Effector CD4-positive, alpha-beta T cell (primary cell): ENCODE measurements at places on chromosomes 16 and 17.
A peak's percentile ranks its signal among the peaks of the same experiment; 100 is the strongest.

DNA sequence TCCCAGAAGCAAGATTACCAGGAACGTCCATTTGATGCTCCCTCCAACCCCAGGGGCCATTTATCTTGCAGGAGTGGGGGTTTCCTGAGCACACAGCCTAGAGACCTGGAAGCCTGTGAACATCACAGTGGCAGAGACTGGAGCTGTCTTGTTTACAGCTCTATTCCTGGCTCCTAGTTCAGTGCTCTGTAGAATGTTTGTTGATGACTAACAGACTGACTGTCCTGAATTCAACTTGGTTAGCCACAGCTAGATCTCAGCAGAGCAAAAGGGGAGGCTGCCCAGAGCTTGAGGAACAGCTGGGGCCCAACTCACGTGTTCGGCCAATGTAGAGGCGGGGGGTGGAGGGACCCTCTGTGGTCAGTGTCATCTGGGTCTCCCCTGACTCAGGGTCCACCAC, 6.6 kb downstream of the ERN2 start:
- DNase-seq, result no peak

- DNase-seq, result peak; percentile 71
These were observed 18.8 kb downstream of the XPO6 start for GRCh38 chr16:28192806-28193529.

DNA sequence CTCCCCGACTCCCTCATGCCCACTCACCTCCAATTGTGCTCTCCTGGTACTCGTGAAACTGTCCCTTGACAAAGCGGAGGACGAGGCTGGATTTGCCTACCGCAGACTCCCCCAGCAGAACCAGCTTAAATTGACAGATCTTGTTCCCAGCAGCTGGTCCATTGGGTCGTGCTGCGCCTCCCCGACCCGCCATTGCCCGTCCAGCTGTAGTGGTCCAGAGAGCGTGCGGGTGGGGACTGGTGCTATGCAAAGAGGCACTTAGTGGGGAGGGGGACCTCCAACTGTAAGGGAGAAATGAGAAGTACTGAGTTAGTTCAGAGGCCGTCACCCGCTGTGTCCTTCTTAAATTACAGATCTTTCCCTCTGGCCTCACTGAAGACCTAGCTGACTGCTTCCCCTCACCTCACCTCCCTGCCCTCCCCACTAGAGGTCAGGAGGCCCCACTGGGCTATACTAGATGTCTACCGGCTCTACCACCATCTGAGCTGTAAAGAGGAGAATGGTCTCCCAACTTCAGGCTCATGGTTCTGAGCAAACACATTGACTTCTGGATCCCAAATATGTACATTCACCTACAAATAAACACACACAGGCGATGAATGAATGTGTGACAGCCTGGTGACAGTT, 7.8 kb downstream of the HSPB9 start:
- no peak for DNase-seq

DNA sequence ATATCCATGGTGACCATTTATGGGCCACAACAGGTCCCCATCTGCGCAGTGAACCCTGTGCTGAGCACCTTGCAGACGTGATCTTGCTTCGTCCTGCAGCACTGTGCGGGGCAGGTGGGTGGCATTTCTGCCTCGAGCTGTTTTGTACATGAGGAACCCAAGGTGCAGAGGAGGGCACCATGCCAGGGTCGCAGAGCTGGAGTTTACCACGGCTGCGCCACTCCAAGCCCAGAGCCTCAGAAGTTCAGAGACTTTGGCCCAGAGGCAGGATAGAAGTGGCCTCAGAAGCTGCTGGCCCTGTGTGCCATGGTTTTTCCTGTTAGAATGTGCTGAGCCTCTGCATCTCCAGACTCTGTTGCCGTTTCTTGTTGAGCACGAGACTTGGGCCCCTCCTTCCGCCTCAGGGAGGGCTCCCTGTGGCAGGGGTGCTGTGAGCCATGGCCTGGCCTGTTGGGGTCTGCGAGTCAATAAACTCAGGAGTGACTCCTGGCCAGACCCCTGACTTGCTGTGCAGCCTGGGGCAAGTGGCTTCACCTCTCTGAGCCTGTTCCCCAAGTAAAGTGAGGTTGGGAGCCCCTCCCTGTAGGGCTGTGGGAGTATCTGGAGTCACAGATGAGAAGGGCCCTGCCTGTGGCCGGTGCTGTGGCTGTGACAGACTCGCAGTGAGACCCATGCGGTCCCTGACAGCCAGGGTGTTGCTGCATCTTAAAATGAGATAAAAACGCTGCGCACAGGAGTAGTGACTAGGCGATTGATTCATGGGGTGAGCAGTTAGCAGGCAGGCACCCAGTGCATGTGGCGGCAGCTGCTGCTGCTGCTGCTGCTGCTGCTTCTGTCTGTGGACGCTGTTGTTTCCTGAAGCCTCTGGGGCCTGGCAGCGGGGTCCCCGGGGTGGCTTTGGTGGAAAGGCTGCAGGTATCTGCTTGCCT, 11.8 kb downstream of the MAP2K3 start:
- no peak for DNase-seq

- no peak for DNase-seq
These were observed 55.6 kb upstream of the MAP3K14 start for GRCh38 chr17:45372325-45372869.

- DNase-seq, result no peak
These were observed 19.5 kb upstream of the CORO6 start for GRCh38 chr17:29642171-29642611.

GRCh38 chr17:82457929-82458178, 687 bp upstream of the NARF start:
- DNase-seq, result no peak

- DNase-seq, result no peak
These were observed 71.0 kb downstream of the COPRS start for GRCh38 chr17:31787857-31788570.
